Progenitor cell of endocrine pancreas (in vitro differentiated cells): ENCODE measurements at places on chromosomes 2 and 18. TPM values are rescaled to one million over a fixed set of nuclear protein-coding genes. Genes with fewer than 3 reads are reported as not detected.

- no peak for DNase-seq
Measured at GRCh38 chr2:9174771-9175437, 31.7 kb upstream of the ASAP2 start.

GRCh38 chr2:142973822-142974207 is 96.4 kb downstream of the KYNU start:
- DNase-seq: no peak

GRCh38 chr2:72149556-72150156 is 2.0 kb upstream of the CYP26B1 start:
- DNase-seq: no peak

DNA sequence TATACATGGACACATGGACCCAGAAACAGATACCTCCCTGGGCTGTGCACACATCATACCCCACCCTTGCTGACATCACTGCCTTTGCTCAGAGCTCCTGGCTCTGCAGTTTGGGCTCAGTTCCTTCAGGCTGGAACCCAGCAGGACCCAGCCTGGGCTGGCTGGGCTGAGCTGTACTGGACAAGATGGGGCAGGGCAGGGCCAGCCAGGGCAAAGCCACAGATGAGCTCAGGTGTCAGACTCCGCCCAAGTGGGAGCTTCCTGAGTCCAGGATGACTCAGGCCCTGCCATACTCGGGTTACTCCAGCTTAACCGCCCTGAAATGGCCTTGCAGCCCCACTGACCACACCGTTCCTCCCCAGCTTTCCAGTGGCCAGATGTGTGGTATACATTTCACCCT is 284.9 kb downstream of the OSR1 start:
- DNase-seq: no peak

GRCh38 chr18:54130631-54131030 is 93.8 kb downstream of the MBD2 start:
- DNase-seq: no peak

DNA sequence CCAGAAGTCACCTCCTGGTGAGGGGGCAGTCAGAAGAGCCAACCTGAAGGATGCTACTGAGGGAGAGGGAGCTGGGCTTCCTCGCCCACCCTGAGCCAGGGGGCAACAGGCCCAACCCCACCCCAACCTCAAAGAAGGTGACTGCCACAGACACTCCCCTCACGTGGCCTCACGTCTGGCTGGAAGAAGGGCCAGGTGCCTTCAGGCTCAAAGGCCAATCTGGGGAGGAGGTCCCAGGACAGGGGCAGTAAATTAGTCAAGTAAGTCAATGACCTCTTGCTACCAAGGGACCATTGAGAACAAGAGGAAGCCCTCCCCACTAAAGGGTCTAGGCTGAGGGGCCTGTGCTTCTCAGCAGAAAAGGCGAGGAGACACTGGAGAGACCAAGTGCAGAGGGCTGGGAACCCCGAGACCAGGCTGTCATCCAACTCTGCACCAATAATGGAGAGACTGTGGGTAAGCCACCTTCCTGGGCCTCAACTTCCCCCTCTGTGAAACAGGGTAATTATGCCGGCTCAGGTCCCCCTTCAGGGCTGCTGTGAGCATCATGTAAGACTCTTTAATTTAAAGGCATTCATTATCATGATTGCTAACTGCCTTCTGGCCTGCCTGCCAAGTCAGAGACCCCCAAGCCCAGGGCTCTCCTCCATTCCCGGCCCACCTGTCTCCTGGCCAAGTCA is 20.2 kb upstream of the TNS1 start:
- no peak for DNase-seq

- DNase-seq: no peak
Measured at GRCh38 chr2:210626849-210627248, 70.5 kb downstream of the CPS1 start.

- no peak for DNase-seq
Measured at GRCh38 chr2:170886386-170886785, 42.7 kb upstream of the GORASP2 start.

- DNase-seq: no peak
Measured at GRCh38 chr2:101717071-101717845, 19.8 kb downstream of the MAP4K4 start.

GRCh38 chr18:78884502-78884901 is 95.1 kb upstream of the SALL3 start:
- DNase-seq: no peak

DNA sequence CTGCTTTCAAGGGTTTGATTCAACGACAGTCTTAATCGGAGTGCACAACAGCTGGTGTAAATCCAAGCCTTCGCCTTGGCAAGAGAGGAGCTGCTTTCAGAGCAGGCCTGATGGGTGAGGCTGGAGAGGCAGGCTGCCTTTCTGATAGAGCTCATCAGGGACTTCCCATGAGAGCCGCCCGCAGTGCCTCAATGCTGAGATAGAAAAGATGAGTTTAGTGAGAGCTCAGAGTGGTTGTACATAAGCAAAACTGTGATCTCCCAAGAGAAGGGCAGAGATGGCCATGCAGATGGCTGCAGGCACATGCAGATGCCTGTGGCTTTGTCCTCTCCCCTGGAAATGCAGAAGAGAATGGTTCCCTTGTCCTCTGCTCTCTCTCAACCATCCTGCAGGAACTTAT is 122.1 kb downstream of the ARL4C start:
- DNase-seq: no peak

- no peak for DNase-seq
Measured at GRCh38 chr18:52363861-52364260, 23.9 kb downstream of the DCC start.

DNA sequence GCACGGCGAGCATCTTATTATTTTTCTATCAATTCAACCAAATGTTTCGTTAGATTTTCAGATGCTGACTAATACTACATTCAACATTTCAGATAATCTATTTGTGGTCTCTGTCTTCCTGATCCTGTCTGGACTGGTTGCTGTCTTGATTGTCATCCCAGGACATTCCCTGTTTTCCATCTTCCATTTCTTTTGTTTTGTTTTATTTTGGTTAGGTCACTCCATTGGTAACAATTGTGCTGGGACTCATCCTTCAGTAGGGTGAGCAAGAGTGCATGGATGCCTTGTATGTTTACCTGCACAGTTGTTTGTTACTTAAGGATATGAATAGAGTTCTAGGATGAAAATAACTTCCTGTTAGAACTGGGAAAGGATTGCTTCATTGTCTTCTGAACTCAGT is 55.9 kb upstream of the ACYP2 start:
- no peak for DNase-seq

DNA sequence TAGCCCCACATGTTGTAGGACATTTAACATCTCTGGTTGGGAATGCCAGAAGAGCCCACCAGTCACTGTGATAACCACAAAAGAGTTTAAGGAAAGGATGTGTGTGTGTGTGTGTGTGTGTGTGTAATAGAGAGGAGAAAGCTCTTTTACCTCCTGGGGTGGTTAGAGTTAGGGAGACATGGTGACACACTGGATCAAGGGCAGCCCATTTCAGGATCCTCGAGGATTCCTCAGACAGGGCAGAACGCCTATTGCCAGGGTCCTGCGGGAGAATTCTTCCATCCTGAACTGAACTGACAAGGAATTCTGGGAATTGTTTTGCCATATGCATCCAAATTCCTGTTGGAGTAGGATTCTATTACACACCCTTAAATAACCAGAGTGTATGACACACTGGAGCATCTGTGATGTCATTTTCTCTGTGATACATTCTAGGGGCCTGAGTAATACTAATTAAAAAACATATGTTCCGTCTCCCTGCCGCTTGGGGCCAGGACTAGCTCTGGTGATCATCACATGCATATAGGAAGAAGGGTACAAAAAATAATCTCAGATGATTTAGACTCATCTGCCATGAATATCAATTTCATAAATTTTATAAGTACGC is 156.4 kb upstream of the MMADHC start:
- no peak for DNase-seq

DNA sequence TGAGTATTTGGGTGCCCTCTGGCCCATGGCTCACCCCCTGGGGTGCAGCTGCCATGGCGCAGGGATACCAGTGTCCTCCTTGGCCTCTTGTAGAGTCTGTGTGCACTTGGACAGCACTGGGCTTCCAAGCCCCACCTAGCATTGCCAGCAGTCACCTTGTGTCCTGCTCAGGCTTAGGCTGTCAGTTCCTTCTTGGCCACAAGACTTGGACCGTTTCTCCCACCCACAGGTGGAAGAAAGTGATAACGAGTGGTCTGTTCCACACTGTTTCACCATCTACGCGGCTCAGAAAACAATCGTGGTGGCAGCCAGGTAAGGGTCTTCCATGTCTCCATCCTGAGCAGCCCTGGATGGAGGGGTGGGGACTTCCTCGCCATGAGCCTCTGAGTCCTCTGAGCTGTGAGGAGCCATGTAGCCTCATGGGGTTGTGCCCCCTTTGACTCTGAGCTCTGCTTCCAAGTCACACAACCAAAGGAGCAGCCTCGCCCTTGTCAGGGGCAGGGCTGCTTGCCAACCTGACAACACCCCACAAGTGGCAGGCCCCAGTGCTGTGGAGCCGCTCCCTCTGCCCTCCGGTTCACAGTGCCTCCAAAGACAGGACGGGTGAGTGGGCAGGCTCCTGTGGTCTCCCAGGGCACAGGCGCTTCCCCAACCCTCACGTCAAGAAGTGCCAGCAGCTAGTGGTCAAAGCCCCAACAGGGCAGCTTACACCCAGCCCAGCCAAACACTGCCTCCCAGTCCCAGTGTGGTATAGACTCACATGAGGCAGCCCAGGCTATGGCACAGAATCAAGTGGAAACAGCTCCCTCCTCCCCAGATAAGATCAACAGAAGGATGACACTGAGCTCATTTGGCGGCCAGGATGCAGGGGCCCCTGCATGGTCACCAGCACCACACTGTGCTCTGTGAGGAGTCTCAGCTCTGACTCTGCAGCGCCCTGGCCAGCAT is 18.4 kb downstream of the STK25 start:
- DNase-seq: no peak

- no peak for DNase-seq
Measured at GRCh38 chr2:187577310-187577709, 23.1 kb upstream of the TFPI start.

DNA sequence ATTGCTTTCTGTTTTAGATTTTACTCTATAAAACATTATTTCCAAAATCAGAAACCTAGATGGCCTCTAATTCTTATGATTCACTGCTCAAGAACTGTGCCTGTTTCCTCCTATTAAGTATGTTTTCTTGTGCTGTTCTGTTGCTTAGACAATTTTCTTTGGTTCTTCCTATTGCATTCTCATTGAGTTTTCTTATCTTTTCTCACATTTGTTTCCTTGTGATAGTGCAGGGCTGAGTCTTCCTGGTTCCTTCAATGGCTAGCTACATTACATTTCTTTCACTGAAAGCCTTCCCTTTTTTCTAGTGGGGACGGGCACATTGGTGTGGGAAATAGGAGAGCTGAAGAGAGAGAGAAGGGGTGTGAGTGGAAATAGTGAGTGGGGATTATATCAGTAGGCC is 183.4 kb downstream of the CALCRL start:
- DNase-seq: no peak

GRCh38 chr2:41966920-41967319 is 80.9 kb upstream of the PKDCC start:
- no peak for DNase-seq

GRCh38 chr2:130369965-130370341 is 14.1 kb downstream of the PTPN18 start:
- DNase-seq: no peak

DNA sequence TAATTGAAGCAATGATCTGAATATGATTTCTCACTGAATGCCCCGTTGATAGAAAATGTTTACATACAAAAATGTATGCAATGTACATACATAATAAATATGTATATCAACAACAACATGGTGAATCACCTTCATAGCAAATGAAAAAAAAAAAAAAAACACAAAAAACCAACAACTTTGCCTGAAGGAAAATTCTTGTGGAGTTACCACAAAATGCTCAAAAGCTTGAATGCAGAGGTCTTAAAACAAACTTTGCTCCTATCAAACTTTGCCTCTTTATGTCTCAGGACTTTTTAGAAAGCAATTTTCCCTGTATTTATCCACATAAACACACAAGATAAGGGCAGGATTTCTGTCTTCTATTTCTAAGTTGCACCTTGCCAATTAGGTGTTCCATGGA is 92.9 kb upstream of the SIX2 start:
- no peak for DNase-seq

- DNase-seq: no peak
Measured at GRCh38 chr18:32167980-32168730, 21.7 kb upstream of the MEP1B start.

- no peak for DNase-seq
Measured at GRCh38 chr2:158484892-158485556, 28.3 kb downstream of the PKP4 start.

DNA sequence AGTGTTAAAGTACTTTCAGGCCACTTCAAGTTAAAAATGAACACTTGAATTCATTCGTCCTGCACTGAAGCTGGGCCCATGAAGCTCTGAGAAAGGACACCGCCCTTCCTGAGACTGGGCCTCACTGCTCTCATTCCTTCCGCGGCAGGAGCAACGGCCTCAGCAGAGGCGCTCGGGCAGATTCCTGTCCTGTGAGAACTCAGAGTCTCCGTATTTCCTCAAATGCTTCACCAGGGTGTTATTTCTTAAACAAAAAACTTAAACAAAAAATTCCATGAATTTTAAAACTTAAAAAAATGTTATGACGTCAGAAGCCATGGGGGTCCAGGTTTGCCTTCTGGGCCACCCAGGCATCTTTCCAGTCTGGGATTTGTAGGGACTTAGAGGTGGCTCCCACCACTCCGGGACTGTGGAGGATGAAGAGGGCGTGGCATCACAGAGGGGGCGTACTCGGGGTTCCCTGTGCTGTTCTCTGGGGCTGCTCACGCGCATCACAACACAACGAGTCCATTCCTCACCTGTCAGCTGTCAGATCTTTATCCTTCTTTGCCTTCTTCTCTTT is 115.9 kb upstream of the ASB18 start:
- no peak for DNase-seq

- DNase-seq: no peak
Measured at GRCh38 chr2:54634564-54635511, 88.6 kb upstream of the EML6 start.

- DNase-seq: no peak
Measured at GRCh38 chr2:233551491-233551890, 15.1 kb downstream of the USP40 start.

Gene SKOR2
- total RNA-seq: not detected in 2 replicates

Gene CNTNAP5
- 5.3 and 8.9 TPM in 2 replicates for total RNA-seq

Gene FOXD4L1
- 0.20 and 0.48 TPM in 2 replicates for total RNA-seq

Gene RGPD4
- 0.11 TPM in 1 of 2 replicates, not detected in the other for total RNA-seq

Gene TRIM43
- total RNA-seq: not detected in 2 replicates

Gene CNRIP1
- total RNA-seq: not detected in 2 replicates

Gene VSNL1
- 1.1 TPM in 2 replicates for total RNA-seq

Gene TRAPPC12
- 112 and 121 TPM in 2 replicates for total RNA-seq

Gene MAPRE3
- 18.0 and 18.6 TPM in 2 replicates for total RNA-seq

Gene CFC1
- 27.7 and 30.9 TPM in 2 replicates for total RNA-seq

Gene ADCYAP1
- total RNA-seq: 0.11 TPM in 1 of 2 replicates, not detected in the other

Gene ASTL
- total RNA-seq: 0.29 TPM in 1 of 2 replicates, not detected in the other

Gene KCNG3
- total RNA-seq: 0.16 and 0.31 TPM in 2 replicates

Gene ACMSD
- not detected in 2 replicates for total RNA-seq

Gene SLC9A4
- total RNA-seq: 0.62 and 0.93 TPM in 2 replicates

Gene EVX2
- not detected in 2 replicates for total RNA-seq

Gene THAP4
- 55.8 and 61.0 TPM in 2 replicates for total RNA-seq

Gene NTSR2
- not detected in 2 replicates for total RNA-seq
